ENCODE measurements at places on chromosomes 7 and 10.
A peak's percentile ranks its signal among the peaks of the same experiment; 100 is the strongest.

DNA sequence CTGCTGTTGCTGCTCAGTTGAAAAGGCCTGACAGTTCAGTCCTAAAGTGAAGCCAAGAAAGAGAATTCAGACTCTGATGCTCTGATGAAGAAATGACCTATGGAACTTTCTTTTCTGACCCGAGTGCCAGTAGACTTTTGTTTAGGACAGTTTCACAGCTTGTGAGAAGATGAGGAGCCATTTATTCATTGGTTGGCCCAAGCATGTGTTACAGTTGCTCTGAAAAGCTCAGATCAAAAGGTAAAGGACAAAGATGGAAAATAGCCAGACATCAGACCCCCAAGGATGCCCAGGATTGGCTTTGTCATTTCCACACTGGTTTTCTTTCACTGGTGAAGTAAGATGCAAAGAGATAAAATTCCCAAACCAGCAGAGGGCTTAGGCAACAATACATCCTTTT lies 149.3 kb upstream of the STK17A start:
- no peak for DNase-seq

GRCh38 chr10:124244256-124244877 lies 151.0 kb upstream of the CHST15 start:
- peak; percentile 51 for DNase-seq

DNA sequence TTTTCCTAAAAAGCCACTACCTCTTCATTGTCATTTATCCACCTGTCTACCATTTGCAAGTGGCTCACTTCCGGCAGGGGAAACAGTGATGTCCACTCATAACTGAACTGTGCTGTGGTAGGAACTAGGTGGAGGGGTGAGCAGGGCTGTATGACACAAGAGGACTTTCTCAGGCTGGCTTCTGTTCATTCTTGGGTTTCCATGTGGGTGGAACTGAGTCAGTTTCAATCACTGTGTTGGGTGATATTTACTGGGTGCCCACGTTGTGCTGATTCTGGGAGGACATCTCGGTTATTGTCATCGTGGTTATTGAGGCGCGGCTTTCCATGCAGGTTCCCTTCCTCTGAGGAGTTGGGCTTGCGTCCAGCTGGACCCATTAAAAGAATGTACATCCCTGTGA lies 38.8 kb downstream of the RAMP3 start:
- no peak for DNase-seq

GRCh38 chr7:155813546-155814315 lies 1.5 kb upstream of the SHH start:
- DNase-seq: no peak

DNA sequence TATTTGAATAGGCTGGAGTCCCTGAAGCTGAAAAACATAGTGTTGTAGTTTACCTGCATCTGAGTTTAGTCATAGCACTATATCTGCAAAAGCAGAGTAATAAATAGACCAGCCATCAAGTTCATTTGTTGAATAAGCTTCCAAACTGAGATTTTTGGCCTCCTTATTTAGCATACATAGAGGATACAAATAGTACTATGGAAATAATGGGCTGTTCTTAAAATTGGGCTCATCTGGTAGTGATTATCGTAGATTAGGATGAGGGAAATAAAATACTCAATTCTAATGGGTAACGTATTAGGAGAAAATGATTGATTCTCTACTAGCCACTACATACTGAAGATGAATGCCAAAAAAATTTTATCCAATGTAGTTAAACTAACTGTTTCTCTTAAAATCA lies 41.4 kb upstream of the TMEM196 start:
- DNase-seq: no peak

DNA sequence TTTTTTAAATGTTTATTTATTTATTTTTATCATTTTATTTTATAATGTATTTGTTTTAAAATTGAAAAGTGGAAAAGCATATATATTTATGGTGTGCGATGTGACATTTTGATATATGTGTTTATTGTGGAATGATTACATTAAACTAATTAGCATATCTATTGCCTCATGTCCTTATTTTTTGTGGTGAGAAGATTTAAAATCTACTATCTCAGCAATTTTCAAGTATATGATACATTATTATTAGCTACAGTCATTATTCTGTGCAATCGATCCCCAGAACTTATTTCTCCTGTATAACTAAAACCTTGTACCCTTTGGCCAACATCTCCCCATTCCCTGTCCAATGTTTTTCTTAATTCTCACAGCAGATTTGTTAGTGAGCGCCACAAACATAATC lies 115.6 kb upstream of the SHH start:
- DNase-seq: no peak
